ENCODE measurements at places on chromosomes 6 and 20.

DNA sequence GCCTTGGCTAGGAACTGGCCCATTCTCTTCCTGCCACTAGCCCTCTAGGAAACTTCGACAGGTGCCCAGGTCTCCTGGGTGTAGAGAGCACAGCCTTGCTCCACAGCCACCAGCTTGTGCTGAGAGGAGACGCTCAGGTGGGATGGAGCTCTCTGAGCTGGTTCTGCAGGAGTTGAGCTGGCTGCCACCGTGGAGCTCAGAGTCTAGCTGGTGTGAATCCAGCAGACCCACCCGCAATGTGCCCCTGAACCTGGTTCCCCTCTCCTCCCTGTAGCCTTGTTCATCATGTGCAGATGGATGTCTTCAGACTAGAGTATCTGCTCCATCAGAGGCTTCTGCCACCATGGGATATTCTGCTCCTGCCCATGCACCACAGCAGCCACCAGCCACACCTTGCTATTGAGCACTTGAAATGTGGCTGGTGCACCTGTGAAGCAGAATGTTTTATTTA, 222.5 kb downstream of the SYNDIG1 start:
- peak; percentile 83 for DNase-seq

DNA sequence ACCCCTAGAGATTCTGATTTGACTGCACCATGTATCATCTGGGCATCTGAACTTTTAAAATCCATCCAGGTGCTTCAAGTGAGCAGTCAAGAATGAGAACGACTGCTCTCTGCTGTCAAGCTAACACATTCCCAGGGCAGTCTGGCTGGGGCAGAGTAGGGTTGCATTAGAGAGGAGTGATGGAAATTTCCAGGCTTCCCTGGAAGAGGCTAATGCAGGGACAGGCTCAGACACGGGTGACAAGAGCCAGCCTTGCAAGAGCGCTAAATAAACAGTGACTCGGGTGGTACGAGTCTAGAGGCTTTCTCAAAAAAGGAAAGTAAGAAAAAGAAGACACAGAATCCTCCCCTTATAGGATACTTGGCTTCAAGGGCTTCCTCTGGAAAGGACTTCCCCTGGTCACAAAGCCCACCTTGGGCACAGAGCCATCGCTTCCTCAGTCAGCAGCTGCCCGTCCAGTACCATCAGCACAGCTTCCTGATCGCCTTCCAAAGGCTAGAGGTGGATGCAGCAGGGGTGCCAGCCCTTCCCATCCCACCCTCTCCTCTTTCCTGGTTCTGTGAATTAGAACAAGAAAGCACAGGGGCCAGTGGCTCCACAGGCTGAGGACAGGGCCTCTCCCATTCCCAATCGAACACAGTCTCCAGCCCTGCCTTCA, 177.4 kb upstream of the RREB1 start:
- DNase-seq, result peak; percentile 62

DNA sequence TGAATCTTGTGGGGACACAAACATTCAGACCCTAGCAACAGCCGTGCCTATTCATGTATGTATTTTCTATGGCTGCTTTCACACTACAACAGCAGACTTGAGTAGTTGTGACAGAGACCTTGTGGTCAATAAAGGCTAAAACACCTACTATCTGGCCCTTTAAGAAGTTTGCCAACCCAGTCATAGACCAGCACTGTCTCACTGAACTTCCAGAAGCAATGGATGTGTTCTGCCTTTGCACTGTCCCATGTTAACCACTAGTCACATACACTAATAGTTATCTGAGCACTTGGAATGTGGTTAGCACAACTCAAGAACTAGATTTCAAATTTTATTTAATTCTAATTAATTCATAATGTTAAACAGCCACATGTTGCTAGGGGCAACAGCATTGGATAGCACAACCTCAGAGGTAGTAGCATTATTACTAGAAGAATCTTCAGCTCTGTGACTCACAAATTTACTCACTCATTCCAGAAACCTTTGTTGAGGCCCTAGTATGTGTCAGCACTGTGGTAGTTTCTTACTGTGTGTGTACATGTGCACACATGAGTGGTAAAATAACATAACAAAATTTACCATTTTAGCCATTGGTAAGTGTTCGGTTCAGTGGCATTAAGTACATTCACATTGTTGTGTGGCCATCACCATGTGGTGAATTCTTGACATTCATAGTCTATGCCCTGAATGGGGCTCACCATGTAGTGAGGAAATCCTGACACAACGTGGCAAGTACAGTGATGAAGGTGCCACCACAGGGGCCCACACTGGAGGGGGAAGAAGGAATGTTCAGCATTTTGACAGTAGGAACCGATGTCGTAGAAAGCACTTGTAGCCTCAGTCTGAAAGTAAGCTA, 107.3 kb downstream of the CEP57L1 start:
- no peak for DNase-seq

GRCh38 chr20:38231531-38232121, 28.9 kb downstream of the KIAA1755 start:
- no peak for DNase-seq

DNA sequence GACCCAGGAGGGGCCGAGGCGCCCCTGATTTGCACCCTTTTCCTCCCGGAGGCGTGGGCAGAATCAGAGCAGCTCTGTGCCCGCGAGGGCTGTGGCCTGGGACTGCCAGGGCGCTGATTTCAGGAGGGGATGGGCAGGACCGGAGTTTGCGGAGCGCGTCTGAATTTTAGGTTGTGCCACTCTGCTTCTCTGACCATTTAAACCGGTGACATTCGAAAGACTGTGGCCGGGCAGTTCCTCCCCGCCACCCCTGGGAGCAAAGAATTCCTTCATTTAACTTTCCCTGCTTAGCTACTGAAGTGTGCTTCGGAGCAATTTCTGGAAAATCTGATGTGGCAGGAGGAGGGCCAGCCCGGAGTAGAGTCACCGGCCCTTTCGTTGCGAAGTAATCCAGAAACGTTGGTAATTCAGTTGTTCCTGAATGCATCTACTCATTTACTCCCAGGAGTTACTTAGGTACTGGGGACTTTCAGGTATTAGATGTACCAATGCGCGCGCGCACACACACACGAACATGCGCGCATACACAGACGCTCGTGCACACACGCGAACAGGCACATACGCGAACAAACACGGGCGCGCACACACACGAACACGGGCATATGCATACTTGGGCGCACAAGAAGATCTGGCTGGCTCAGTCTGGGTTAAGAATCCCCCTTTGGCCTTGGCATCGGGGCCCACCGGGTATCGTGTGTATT, 568 bp downstream of the CCDC170 start:
- DNase-seq, result no peak

GRCh38 chr6:168166627-168167026, 87.6 kb upstream of the FRMD1 start:
- no peak for DNase-seq

GRCh38 chr6:44867571-44868334, 460.4 kb upstream of the RUNX2 start:
- no peak for DNase-seq

- no peak for DNase-seq
These were observed 11.5 kb downstream of the PEDS1 start for GRCh38 chr20:50141811-50142561.

GRCh38 chr20:36311854-36312723, 6.0 kb downstream of the DLGAP4 start:
- peak; percentile 69 for DNase-seq

DNA sequence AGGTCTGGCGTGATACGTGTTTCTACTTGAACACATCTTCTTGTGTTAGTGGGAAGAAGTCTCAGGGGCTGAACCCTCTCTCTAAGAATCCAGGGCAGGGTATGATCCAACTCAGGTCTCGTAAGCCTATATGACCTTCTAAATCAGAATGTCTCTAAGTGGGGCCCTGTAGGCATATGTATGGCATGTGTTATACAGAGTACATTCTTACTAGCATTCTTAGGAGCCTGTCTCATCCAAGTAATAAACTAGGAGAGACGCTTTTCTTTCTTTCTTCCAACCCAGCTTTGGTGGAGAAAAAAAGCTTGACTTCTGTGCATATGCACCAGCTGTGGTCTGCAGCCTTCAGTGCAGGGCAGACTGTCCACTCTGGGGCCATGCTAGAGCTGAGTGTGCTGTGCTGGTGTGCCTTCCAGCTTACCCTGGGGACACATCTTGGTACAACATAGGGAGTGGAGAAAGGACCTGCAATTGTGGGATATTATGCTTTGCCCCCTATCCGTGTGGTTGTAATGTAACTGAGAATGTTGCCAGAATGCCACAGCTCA, 47.3 kb downstream of the L3MBTL3 start:
- no peak for DNase-seq

DNA sequence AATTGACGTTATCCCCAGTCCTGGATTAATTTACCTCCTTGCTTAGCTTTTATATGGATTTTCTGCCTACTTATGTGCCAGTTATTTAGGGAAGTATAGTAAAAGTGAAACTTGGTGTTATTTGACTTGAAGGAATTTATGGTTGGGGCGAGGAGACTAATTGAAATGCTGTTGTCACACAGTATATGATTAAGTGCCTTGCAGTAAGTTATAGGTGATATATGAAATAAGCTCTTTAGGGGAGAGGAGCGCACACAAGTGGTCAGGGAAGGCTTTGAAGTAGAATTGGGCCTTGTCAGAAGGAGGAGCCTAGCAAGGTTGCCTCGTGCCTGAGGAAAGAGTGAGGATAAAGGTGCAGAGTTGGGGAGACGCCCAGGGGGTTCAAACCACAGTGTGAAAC, 20.5 kb downstream of the NCOA7 start:
- DNase-seq, result no peak

DNA sequence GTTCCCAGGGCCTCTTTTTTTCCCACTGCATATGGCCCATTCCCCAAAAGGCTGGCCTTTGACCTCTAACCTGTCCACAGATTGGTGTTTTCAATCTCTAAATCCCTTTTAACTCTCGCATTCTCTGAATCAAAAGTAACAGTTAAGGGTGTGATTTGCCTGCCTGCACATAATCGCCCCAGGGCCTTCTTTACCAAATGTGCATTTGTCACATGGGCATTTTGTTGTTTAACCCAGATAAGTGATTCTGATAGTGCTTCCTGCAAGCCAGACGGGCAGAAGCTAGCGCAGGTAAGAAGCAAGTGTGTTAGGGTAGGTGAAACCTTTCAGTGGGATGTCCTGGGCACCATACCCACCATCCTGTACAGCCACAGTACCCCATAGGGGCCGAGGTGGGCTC, 49.4 kb upstream of the PLEKHG1 start:
- no peak for DNase-seq

DNA sequence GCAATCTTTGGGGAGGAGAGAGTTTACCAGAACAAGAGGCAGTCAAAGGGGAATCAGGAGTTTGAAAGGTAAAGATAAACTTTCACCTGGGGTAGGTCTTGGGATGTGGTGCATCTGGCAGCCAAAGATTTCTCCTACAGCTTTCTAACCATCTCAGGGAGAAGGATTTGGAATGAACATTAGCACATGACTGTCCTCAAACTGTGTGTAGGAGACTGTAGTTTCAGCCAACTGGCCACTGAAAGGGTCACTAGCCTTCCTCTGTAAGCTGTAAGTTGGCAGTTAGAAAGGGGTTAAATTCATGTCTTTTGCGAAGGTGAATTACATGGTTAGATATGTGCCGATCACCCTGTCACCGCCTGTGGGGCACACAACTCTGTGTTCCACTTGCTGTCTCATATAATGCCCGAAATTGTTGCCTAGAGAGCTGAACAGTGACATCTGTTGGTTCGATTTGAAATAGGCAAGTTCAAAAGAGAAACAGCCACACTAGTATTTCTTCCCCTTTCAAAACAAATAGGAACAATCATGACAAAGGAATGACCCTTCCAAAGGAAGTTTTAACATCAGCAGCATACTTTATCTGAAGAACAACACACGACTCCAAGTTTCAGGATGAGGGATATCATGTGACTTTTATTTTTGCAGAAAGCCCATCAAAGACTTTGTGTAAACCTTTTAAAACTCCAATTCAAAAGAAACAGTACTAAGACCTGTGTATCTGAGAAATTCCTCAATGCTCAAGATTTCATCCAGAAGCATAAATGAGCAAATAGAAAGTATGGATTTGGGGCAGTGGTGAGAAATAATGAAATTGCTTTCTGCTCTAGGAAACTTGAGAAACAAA, 1.1 kb upstream of the OPN5 start:
- DNase-seq, result no peak

GRCh38 chr6:20640181-20640580, 105.9 kb downstream of the CDKAL1 start:
- no peak for DNase-seq

DNA sequence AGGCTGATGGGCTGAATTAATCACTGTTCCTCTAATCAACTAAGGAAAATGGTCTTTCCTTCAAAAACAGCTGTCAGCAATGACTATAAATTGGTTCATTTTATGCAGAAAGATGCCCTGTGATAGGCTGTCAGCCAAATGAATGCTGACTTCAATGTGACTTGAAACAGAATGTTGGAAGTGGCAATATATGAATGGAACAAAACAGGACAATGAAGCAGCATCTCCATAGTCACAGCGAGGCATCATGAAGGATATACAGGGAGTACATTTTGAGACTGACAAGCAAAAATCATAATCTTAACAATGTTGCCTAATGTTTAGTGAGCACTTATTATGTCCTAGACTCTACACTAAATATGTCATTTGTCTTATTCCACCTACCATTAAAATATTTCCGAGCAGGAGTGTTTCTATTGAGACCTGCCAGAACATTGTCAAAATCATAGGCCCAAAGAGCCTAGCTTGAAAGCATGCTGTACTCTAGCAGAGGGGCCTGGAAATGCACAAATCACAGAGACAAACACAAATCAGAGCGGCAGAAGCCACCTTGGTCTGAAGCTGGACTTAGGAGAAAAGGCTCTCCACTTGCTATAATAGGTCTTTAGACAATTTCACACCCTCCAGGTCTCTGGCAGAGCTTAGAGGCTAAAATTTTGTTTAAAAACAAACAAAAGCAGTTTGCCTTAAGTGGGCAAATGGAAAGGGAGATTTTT, 63.3 kb downstream of the FAM50B start:
- no peak for DNase-seq

GRCh38 chr6:169618526-169619490, 83.0 kb downstream of the WDR27 start:
- DNase-seq, result no peak

DNA sequence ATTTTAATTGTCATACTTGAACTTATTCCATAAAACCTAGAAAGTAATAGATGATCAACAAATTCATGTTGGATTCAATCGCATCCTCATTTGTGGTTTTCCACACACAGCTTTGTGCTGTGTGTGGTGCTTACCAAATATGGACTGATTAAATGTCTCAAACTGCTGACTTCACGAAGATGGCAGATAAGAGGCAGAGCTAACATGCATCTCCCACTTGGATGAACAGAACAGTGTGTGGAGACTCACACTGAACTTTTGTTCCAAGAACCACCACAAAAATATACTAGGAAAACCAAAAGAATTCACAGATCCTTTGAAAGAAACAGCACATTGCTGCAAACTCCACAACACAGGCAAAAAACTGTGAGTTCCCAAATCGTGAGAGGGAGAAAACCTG, 603.7 kb downstream of the TENT5A start:
- no peak for DNase-seq

DNA sequence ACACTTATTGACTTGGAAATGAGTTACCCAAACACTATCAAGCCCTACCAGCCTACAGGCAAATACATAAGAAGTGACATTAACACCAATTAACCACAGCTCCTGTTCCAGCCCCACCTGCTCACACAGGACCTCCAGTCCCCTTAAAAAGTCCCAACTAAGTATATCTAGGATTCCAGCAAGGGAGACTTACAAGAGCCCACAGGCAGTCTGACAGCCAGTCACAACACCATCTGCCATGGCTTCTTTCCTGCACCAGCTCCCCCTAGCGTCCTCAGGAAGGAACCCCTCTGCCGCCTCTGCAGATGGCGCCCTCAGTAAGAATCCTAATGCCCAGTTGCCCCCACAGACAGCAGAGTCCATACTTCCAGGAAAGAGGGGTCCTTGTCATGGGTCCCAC, 122.1 kb downstream of the HIVEP2 start:
- no peak for DNase-seq

GRCh38 chr6:611928-612327, 45.0 kb downstream of the HUS1B start:
- DNase-seq, result no peak

Measured in mesenteric fat pad (tissue), 1 donor.